Stimulated activated CD8-positive, alpha-beta memory T cell treated with anti-CD3 and anti-CD28 coated beads, Interleukin-2, amount 100 ng/mL, for 1 hour (primary cell): ENCODE measurements at places on chromosomes 6 and 20.

DNA sequence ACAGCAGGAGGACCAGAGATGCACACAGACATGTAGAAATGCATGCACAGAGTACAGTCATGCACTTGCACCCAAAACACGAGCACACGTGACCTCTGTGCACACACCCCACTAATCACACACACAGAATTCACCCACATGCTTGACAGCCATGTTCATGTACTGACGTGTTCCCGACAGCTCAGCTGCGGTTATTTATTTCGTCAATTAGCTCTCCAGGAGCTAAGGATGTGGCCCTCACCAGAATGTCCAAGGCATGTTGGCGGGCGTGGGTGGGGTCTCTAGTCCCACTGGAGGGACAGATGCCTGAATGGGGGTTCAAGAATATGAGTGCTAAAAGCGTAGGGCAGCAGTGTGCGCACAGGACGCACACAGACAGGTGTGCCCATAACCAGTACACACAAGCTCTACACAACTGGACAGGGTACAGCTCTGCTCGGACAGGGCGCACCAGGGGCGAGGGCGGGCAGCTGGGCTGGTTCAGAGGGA lies 571 bp upstream of the PRPF6 start:
- DNase-seq = no peak

GRCh38 chr20:46699651-46700359 lies 9.6 kb upstream of the SLC2A10 start:
- DNase-seq = no peak

GRCh38 chr6:4348462-4349112 lies 213.2 kb upstream of the ECI2 start:
- no peak for DNase-seq

- DNase-seq = no peak
Observed at GRCh38 chr20:63830841-63831588, at the start of gene ZBTB46. TSS of gene ZBTB46 (minus strand) at chr20:63831264. CDS start at chr20:63790757, 40,507 bp downstream.

DNA sequence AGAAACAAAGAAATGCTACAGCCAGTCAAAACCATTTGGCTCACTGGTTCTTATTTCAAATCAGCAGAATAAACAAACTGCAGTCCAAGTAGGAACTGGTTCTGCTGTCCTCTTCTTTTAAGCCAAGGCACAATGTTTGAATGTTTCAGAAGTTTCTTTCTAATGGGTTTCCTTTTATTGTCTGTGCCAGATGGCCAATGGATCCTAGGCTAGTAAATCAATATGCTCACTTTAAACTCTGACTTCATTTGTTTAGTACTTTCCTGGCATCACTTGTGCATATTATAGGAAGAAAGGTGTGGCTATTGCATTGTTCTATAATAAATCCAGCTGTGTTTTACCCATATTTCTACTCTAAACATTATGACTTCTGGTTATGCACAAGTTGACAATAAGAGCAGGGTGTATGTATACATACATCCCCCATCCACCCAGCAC lies 99.7 kb upstream of the PLCB4 start:
- no peak for DNase-seq

- no peak for DNase-seq
Observed at GRCh38 chr6:80522576-80522975, 416.1 kb downstream of the BCKDHB start.

GRCh38 chr20:63743210-63743970 lies 3.8 kb downstream of the SLC2A4RG start:
- DNase-seq = no peak
